ENCODE measurements at places on chromosomes 5 and 9.
A peak's percentile ranks its signal among the peaks of the same experiment; 100 is the strongest.

GRCh38 chr5:55294935-55295334 lies 12.6 kb downstream of the DHX29 start:
- DNase-seq, result no peak

DNA sequence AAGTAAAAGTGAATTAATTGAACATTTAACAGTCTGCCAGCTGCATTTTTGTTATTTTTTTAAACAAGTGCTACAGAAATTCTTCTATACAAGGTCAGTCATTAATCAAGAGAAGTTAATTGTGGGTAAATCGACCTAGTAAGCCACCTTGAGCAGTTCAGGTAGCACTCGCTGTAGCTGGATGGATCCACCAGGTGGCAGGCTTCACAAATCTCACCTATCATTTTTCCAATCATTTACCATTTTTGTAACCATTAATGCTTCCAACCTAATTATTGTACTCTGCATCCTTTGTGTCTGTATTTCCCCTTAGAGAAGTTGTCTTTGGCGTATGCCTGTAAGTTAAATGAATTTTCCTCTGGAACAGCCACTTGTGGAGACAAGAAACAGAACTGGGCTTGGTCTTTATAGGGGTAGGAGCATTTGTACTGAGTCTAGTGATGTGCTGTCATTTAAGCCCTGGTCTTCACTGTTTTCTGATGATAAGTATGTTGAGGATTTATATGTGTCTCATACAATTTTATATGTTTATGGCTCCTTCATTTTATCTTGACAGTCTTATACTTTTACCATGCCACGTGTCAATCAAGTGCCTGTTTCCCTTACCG lies 39.5 kb downstream of the CD180 start:
- DNase-seq, result no peak

DNA sequence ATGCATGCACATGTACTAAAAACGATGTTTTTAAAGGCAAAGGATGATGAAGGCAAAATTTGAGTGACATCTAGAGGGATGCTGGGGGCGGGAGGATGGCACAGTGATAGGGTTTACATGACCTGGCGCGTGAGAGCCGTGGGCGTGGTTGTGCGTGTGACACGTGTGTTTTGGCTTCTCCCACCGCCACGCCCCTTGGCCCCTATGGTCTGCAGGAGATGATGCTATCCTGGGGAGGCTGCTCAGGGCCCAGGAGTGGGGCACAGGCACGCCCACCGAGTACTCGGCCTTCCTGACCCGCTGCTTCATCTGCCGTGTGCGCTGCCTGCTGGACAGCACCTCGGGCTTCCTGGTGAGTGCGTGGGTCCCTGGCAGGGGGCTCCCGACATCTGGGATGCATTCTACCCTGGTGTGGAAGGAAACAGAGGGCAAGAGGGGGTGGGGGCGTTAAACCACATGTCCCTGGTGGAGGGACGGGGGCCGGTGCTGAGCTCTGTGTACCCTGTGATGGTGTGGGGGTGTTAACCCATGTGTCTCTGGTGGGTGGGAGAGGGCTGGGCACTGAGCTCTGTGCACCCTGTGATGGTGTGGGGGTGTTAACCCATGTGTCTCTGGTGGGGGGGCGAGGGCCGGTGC lies 19.2 kb upstream of the EXOC3 start:
- DNase-seq, result peak; percentile 42

- DNase-seq, result no peak
Observed at GRCh38 chr9:77212801-77213200, 35.5 kb downstream of the VPS13A start.

DNA sequence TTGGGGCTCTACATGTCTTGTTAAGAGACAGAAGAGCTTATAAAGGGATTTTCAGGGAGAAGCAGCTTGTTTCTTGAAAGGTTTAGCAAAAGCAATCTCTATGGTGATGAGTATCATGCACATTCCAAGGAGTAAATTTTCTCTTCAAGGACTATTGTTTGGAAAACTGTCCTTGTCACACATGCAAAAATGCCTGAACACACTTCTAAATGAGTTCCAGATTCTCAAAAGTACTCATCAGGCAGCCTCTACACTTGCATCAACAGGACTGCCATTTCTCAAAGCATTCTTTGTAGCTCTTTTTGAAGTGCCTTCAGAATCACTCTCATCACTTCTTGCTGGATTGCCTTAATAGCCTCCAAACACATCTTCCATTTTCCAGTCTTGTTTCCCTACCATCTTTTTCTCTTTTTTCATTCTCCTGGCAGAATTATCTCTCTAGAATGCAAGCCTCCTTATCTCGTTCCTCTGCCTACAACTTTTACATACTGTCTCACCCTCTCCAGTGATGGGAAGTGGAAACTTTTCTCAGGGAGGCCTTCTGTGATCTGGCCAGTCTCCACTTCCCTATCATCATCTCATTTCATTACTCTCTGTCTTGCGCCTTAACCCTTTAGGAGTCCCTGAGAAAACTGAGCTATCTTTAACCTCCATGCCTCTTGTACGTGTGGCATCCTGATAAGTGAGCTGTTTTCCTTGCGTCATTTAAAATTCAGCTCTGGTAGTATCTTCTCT lies 631.5 kb upstream of the TLE4 start:
- no peak for DNase-seq

DNA sequence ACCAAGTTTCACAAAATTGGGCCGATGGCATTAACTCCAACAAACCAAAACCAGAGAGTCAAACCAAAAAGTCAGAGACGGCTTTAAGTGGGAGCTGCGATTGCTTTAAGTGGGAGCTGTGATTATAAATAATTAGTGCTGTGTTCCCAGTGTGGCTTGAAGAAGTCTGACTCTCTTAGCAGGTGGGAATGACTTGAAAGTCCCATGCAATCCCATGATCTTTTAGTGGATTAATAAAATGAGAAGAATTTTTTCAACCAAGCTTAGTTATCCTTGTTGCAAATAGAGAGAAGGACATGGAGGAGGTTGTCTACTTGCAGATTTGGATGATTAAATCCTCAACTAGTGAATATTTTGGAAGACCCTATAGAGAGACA lies 68.5 kb downstream of the MYO10 start:
- DNase-seq, result no peak

GRCh38 chr5:179599100-179599499 lies 24.4 kb downstream of the HNRNPH1 start:
- no peak for DNase-seq

- DNase-seq, result no peak
Observed at GRCh38 chr5:145509336-145510136, 325.6 kb downstream of the PRELID2 start.

- peak; percentile 60 for DNase-seq
Observed at GRCh38 chr5:112921026-112921832, 798 bp downstream of the REEP5 start.

GRCh38 chr5:146744068-146744745 lies 134.3 kb downstream of the PPP2R2B start:
- DNase-seq, result no peak

- DNase-seq, result no peak
Observed at GRCh38 chr5:132070460-132071337, 2.9 kb upstream of the CSF2 start.

GRCh38 chr9:84419031-84419602 lies 78.6 kb upstream of the SLC28A3 start:
- no peak for DNase-seq

- DNase-seq, result no peak
Observed at GRCh38 chr5:3512361-3513095, 83.1 kb upstream of the IRX1 start.

DNA sequence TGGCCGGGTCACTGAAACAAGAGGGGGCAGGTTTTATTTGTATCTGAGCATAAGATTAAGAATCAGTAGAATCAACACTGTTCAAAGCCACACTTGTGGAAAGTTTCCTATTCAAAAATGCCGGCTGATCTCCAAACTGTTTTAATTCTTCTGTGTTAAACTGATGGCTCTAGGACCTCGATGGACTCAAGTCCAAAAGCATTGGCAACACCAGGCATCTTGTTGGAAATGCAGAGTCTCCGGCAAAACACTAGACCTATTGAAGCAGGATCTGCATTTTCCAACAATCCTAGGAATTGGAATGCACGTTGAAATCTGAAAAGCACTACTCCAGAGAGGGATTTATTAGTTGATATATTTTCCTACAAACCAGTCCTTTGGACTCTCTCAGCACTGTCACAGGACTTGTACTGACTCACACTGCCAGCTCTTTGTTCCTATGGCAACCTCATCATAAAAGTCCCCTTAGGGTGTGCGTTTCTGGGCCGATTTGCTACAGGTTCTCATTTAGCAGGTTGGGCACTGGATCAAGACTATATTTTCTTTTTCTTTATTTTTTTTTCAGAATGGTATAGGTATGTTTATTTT lies 48.1 kb upstream of the PCA3 start:
- DNase-seq, result no peak

- DNase-seq, result no peak
Observed at GRCh38 chr9:112035166-112035826, 138.7 kb downstream of the UGCG start.

GRCh38 chr9:15142878-15143534 lies 164.0 kb downstream of the TTC39B start:
- peak; percentile 18 for DNase-seq

- no peak for DNase-seq
Observed at GRCh38 chr5:1781726-1782384, 17.8 kb downstream of the MRPL36 start.

- DNase-seq, result no peak
Observed at GRCh38 chr9:77714077-77714549, 66.0 kb upstream of the GNA14 start.

- peak; percentile 64 for DNase-seq
Observed at GRCh38 chr9:125439434-125440272, 178.0 kb downstream of the GAPVD1 start.

DNA sequence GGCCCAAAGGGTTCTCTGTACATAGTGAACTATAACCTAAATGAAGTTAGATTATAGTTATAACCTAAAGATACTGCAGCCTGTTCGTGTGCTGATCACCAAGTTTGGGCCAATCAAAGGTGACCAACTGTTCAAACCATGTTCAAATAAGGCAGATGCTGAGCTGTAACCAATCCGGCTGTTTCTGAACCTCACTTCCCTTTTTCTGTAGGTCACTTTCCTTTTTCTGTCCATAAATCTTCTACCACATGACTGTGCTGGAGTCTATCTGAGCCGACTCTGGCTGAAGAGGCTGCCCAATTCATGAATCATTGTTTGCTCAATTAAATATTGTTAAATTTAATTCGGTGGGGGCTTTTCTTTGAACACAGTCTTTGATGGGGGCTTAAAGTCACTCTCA lies 1920.2 kb downstream of the MAT2B start:
- DNase-seq, result no peak

DNA sequence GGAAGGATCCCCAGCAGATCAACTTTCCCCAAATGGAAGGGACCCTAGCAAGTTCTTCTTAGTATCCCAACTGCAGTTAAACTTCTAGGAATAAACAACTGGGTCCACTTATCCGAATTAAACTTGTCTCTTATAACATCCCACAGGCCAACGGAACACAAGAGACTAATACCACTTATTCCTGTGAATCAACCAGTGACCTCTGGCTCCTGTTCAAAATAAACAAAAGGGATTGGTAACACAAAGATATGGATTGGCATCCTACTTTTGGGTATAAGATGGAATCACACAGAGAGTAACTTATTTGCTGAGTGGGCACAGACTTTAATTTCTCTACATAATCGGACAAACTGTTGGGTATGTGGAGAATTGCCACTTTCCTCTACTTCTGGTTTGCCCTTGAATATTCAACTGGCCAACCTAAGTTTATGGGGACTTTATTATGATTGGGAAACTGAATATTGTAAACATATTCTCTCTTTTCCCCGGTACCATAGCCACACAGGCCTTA lies 12.4 kb upstream of the PAIP1 start:
- DNase-seq, result no peak

DNA sequence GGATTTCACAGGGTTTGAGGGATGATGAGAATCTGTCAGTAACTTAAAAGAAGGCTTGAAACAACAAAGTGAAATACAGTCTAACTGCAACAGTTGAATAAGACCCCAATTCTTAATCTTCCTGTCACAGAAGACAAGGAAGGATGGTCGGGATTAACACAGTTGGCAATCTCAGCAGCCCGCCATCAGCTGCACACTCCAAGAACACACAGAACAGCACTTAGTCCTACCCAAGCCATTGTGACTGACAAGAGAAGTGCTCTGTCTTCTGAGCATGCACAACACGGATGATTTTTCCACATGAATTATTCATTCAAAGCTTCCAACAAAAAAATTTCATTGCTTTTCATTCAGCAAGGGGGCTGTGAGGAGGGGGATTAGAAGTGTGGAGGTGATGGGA lies 576.1 kb downstream of the TLE4 start:
- DNase-seq, result no peak

DNA sequence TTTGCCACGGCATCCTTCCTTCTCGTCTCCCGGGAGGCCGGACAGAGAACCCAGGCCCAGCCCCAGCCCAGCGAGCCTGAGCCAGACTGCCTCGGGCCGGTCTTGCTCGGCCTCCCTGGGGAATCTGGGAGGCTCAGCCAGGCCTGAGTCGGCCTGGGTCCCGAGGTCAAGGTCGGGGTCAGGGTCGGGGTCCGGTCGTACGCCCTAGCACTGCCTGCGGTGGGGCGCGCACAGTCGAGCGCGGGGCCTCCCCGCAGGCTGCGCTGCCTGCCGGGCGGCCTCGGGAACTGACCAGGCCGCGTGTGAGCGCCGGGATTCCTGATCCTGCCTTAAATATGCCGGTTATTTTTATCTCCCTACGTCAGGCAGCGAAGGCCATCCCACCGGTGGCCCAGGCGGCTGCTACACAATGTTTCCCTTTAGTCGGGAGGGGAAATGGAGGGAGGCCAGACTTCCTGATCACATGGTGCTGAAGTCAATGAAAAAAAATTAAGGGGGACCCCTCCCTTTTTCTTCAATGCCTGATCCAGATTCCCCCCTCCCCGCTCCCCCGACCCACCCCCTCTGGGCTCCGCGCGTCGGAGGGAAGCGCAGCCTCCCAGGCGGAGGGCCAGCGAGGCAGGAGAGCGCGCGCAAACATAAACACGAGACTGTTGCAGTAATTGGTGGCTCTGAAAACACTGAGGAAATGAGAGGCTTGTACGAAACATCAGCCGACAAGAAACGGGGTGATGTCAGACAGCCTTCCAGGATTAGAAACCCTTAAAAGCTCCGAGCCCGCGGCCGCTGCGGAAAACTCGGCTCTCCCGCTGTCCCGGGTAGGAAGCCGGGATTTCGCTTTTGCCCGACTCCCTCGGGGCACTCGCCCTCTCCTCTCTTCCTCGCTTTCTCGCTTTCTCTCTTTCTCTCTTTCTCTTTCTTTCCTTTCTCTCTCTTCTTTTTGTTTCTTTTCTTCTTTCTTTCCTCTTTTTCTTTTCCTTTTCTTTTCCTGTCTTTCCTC lies 148.2 kb upstream of the KLF4 start:
- peak; percentile 82 for DNase-seq

GRCh38 chr9:127686461-127687393 lies 20.1 kb upstream of the CFAP157 start:
- DNase-seq, result no peak

DNA sequence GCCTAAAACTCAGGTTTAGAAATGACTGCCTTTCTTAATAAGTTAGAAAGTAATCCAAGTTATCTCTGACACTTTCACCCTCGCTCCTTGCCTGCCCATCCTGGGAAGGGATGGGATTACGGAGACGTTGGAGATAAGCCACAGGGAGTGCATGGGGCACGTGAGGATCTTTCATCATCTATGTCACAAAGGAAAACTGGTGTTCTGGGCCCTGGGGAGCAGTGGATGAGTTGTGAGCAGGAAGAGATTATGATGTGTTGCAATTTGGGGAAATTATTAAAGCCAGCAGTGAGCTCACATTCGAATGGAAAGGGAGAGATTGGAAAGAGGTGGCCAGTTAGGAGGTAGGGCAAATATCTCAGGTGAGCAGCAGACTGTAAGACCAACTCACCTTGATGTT lies 12.8 kb downstream of the AFAP1L1 start:
- no peak for DNase-seq

Data from dorsolateral prefrontal cortex (tissue), 122 donors.